ENCODE measurements at places on chromosomes 2 and 18. TPM values are rescaled to one million over a fixed set of nuclear protein-coding genes. Genes with fewer than 3 reads are reported as not detected.

DNA sequence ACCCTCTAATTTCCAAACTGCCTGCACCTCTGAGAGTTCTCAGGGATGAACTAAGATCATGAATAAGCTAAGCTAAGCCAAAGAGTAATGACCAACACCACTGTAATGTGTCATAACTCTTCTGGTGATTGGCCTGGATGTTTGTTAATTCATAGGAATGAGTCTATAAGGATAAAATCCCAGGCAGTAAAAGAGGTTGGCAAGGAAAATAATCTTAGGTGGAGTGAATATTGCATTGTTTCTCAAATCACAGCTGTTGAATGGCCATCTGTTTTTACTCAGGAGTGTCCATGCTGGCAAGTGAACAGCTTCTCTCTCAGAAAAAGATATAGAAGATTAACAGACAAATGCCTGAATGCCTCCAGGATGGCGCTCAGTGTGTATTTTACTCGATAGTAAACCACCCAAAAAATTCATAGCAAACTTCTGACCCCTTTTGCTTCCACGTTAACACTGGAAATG, 60.8 kb upstream of the GLS start:
- no peak for DNase-seq

- no peak for DNase-seq
Measured at GRCh38 chr2:206082298-206082843, 3.6 kb downstream of the INO80D start.

DNA sequence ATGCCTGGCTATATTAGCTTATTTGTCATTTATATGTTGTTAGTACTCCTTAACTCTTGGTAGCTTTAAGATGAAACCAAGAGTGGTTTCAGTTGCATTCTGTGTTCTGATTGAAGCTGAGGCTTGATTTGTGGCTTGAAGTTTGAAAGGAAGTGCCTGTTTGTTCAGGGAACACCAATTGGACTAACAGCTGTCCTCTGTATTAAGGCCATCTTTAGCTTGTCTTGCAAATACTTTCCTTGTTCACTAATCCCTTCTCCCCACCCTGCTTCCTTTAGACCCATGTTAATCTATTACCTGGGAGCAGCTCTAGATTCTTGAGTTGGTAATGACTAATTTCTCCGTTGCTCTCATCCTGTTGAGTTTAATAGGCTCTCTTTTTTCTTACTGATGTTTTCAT, 13.4 kb downstream of the ITGA6 start:
- DNase-seq, result no peak

DNA sequence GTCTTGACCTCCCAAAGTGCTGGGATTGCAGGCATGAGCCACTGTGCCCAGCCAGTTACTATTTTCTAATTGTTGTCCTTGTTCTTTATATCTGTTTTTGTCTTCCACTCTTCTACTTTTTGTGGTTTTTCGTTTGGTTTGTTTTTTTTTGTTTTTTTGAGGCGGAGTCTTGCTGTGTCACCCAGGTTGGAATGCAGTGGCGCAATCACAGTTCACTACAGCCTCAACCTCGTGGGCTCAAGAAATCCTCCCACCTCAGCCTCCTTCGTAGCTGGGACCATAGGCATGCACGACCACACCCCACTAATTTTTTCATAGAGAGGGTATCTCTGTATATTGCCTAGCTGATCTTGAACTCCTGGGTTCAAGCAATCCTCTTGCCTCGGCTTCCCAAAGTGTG, 100.7 kb downstream of the EHBP1 start:
- no peak for DNase-seq

DNA sequence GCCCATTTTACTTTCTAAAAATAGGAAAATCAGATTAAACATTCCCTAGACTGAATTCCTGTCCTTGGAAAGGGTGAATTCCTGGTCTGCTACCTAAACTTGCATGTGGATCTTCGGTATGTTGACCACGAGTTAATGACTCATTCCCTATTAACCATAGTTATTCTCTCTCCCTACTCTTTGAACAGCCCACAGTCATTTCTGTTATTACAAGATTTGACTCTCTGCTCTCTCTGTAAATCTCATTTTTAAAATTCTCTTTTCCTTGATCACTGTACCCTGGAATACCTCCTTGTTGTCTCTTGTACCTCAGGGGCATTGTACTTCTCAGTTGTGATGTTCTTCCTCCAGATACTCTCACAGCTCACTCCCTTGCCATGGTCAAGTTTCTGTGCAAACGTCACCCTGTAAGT, 92.0 kb upstream of the GULP1 start:
- no peak for DNase-seq

DNA sequence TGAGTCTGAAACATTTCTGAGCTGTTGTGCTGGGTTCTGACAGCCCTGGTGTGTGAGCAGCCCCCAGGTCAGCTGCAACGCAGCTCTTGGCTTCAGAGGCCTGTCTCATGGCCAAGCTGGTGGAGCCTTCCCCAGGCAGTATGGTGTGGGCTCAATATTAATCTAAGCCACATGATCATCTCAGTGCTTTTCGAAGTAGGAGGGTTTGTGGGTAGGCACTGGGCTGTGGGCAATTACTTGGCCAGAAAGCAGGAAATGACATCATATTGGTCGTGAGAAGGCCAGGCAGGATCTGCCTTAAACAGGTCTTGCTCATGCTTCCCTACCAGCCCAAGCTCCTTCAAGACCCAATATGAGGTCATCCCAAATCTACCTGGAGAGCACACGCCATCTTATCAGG, 26.9 kb downstream of the LOXHD1 start:
- no peak for DNase-seq

The UPP2 gene
- not detected for total RNA-seq
